ENCODE measurements at places on chromosomes 4 and X. TPM values are rescaled to one million over a fixed set of nuclear protein-coding genes. Genes with fewer than 3 reads are reported as not detected.

The CCDC110 gene
- total RNA-seq: 2.0 TPM

The DTHD1 gene
- total RNA-seq: not detected

The IRS4 gene
- total RNA-seq: not detected

The GLRA2 gene
- not detected for total RNA-seq

The TIGD4 gene
- total RNA-seq: 0.50 TPM

The TEX13B gene
- total RNA-seq: 0.12 TPM

The HTN1 gene
- not detected for total RNA-seq

The NWD2 gene
- total RNA-seq: not detected

The NDUFB11 gene
- 57.2 TPM for total RNA-seq

The SOWAHD gene
- total RNA-seq: under 0.01 TPM

The HERC5 gene
- total RNA-seq: 2.7 TPM

The ADGRG2 gene
- total RNA-seq: not detected

The PABPC1L2A gene
- not detected for total RNA-seq

The CXCL5 gene
- 0.25 TPM for total RNA-seq

The RAP2C gene
- 28.8 TPM for total RNA-seq

The XAGE2 gene
- not detected for total RNA-seq

The IL1RAPL1 gene
- 11.5 TPM for total RNA-seq

The PITX2 gene
- total RNA-seq: 0.89 TPM

The SCML2 gene
- total RNA-seq: 1.5 TPM

The HTRA3 gene
- total RNA-seq: 0.55 TPM

The KIAA1210 gene
- under 0.01 TPM for total RNA-seq

The SLC7A11 gene
- total RNA-seq: 98.3 TPM

The NEXMIF gene
- under 0.01 TPM for total RNA-seq

The UGT2B10 gene
- not detected for total RNA-seq

The S100P gene
- not detected for total RNA-seq

The VSIG1 gene
- not detected for total RNA-seq

The COL4A6 gene
- 3.8 TPM for total RNA-seq

The OTUD6A gene
- total RNA-seq: under 0.01 TPM

The SH3D19 gene
- 18.4 TPM for total RNA-seq

The FRAS1 gene
- total RNA-seq: 1.3 TPM

The DOK7 gene
- not detected for total RNA-seq

The PF4V1 gene
- total RNA-seq: 0.33 TPM

The UGT2A1 gene
- total RNA-seq: not detected

The EMCN gene
- 0.12 TPM for total RNA-seq

The CYTL1 gene
- 0.12 TPM for total RNA-seq

The SCML1 gene
- total RNA-seq: 10.2 TPM

The SCD5 gene
- 3.7 TPM for total RNA-seq

The GCNA gene
- 1.9 TPM for total RNA-seq

The ADGRL3 gene
- 0.11 TPM for total RNA-seq

The PDLIM3 gene
- total RNA-seq: 5.2 TPM

The SOD3 gene
- total RNA-seq: 5.2 TPM

The ADGRG4 gene
- total RNA-seq: not detected

The TRMT10A gene
- total RNA-seq: 12.6 TPM

The PLP1 gene
- under 0.01 TPM for total RNA-seq

The ARMCX2 gene
- total RNA-seq: 73.7 TPM

The TRAM1L1 gene
- total RNA-seq: 4.6 TPM

The PLRG1 gene
- total RNA-seq: 90.1 TPM

The HNRNPD gene
- total RNA-seq: 45.3 TPM

The FAM133A gene
- 0.25 TPM for total RNA-seq

The ANOS1 gene
- 7.9 TPM for total RNA-seq

The ODAM gene
- total RNA-seq: not detected
